Activated CD4-positive, alpha-beta T cell treated with anti-CD3 and anti-CD28 coated beads for 36 hours (primary cell): ENCODE measurements at places on chromosomes 12 and 14. TPM values are rescaled to one million over a fixed set of nuclear protein-coding genes. Genes with fewer than 3 reads are reported as not detected.
A peak's percentile ranks its signal among the peaks of the same experiment; 100 is the strongest.

Gene KRT72
- total RNA-seq, result 3.2 TPM

Gene PIANP
- total RNA-seq, result 0.32 TPM

Gene TCL1B
- total RNA-seq, result not detected

Gene COCH
- total RNA-seq, result 0.94 TPM

Gene LUM
- total RNA-seq, result not detected

Gene CPM
- total RNA-seq, result 18.7 TPM

Gene APOF
- total RNA-seq, result not detected

Gene FGF6
- total RNA-seq, result not detected

Gene DTX1
- total RNA-seq, result 12.9 TPM

Gene EXOC3L4
- not detected for total RNA-seq

DNA sequence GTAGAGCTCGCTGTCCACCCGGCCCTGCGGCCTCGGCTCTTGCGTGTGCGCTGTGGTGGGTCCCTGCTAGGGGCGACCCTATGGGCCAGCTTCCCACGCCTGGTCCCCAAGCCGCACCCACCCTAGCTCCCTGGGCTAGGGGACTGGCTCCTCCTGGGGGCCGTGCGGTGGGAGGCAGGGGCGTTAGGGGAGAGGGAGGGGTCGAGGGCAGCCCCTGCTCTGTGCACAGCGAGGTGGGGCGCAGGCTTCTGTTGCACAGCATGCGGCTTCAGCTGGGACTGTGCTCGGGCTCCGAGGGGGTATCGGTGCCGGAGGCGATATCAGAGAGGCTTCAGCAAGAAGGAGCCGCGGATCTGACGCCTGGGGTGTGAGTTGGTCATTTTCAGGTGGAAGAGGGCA is 86.1 kb downstream of the ALG10 start:
- DNase-seq, result no peak

- DNase-seq, result no peak
Observed at GRCh38 chr12:95762123-95762785, 28.3 kb downstream of the NTN4 start.

- no peak for DNase-seq
Observed at GRCh38 chr12:120362516-120363273, 6.3 kb downstream of the MSI1 start.

- no peak for DNase-seq
Observed at GRCh38 chr14:61474701-61475100, 153.3 kb downstream of the PRKCH start.

- no peak for DNase-seq
Observed at GRCh38 chr12:75955251-75955650, 76.3 kb downstream of the PHLDA1 start.

DNA sequence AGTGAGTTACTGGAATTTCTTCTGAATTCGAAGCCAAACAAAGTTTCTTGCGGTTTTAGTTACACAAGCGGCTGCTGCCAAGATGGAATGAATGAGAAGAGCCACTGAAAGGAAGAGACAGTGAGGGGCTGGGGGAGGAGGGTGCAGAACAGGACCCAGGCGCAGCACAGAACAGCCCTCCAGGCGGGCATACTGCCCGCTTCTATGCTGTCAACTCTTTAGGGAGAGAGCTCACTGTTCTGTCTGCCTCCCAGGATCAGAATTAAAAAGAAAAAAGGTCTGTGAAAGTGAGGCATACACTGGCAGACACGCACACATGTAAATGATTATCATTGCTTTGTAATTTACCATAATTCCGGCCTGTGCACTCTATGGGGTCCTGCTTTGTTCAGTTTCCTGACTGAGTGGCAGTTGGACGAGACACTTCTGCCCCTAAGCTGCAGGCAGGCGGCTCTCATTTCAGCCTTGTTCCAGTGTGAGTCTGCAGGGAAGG is 231.6 kb downstream of the CACNA1C start:
- DNase-seq, result no peak

DNA sequence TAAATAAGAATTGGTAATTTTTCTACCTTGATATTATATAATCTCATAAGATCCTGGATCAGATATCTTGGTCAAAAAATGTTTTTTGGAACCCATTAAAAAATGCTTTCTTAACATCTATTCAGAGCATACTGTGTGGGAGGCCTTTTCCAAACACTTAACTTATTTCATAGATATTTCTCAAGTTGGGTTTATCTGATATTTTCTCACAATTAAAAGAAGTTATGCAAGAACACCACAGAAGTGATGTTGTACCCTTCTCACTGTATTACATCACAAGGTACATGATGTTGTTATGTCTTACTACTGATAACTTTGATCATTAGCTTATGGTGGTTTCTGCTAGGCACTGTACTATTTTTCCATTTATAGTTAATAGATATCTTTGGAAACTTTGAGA is 23.4 kb upstream of the PRPF39 start:
- DNase-seq, result no peak

GRCh38 chr12:18716236-18716635 is 21.6 kb downstream of the PLCZ1 start:
- no peak for DNase-seq

- DNase-seq, result no peak
Observed at GRCh38 chr12:49348781-49349180, 2.1 kb downstream of the DNAJC22 start.

- peak; percentile 43 for DNase-seq
Observed at GRCh38 chr12:52052468-52053186, 1.4 kb downstream of the NR4A1 start.

GRCh38 chr12:131917139-131917710 is 11.9 kb upstream of the PUS1 start:
- no peak for DNase-seq
